ENCODE measurements at places on chromosomes 1 and 21.

- no peak for DNase-seq
Observed at GRCh38 chr1:172299515-172299914, 121.0 kb upstream of the C1orf105 start.

- DNase-seq = no peak
Observed at GRCh38 chr21:40796464-40796863, 50.5 kb downstream of the DSCAM start.

- no peak for DNase-seq
Observed at GRCh38 chr1:37828410-37829074, 20.5 kb upstream of the YRDC start.

- DNase-seq = no peak
Observed at GRCh38 chr1:19435181-19435580, 50.2 kb downstream of the CAPZB start.

DNA sequence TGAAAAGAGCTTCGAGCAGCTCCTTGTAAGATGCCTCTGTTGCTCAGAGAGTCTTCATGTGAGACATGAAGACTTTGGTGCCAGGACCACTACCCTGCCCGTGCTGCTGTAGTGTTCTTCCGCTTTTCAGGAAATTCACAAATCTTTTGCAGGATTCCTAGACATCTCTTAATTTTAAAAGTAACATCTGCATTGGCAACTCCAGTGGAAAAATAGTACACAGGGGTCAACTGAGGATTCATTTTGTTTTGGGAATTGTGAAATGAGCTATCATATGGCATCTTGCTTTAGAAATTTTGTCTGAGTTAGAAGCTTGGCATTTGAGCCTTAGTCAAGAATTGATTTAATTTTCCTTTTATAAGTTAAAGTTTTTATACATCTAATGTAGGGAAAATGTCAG, 7.2 kb downstream of the PRDM2 start:
- no peak for DNase-seq

GRCh38 chr1:226754097-226754496, 15.0 kb upstream of the ITPKB start:
- DNase-seq = no peak

- DNase-seq = no peak
Observed at GRCh38 chr1:100298512-100298911, 32.5 kb downstream of the RTCA start.

- DNase-seq = no peak
Observed at GRCh38 chr1:22708777-22709176, 1.9 kb upstream of the EPHB2 start.

DNA sequence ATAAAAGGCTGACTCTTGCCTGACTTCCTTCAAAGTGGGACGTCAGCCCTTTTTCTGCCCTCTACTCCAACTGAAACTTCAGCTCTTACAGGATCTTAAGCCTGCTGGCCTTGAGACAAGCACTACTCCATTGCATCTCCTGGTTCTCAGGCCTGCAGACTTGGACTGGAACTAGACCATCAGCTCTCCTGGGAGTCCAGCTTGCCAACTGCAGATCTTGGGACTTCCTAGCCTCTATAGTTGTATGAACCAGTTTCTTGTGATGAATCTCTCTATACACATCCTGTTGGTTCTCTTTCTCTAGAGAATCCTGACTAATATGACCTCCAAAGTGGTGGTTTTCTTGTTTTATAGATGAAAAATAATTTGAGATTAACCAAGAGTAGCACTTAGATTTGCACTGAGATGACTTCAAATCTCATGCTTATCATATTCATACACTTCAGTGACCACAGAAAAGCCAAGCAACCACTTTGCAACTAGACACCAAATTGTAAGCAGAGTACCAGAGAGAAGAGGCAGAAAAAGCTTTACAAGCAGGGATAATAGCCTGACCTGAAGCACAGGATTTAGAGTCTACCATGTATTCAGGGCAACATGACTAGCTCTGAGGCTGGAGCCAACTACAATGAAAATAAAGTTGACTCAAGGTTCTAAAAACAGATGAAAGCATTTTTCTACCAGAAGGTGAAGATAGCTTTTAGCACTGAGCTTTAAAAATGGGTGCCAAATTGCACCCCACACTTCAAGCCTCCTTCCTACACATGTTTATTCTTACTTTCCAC, 661.3 kb upstream of the USP24 start:
- DNase-seq = no peak

GRCh38 chr1:229154811-229155210, 116.1 kb upstream of the RAB4A start:
- DNase-seq = no peak

DNA sequence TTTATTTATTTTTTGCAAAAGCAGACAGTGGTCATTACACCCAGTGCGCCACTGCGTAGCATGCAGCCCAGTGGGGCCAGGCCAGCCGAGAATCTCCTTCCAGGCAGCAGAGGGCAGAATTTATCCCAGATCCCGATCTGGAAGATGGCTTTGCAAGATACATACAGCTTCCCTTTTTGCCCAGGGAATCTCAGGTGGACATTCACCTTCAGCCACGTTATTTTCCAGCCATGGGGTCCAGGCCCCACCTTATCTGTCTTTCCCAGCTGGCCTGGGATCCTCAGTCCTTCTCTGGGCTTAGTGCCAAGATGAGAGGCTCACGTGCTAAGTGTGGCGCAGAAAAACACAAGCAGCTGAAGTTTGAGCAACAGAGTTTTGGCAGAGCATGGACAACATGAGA, 123.6 kb downstream of the AJAP1 start:
- no peak for DNase-seq
